ENCODE measurements at places on chromosomes 3 and 15.

DNA sequence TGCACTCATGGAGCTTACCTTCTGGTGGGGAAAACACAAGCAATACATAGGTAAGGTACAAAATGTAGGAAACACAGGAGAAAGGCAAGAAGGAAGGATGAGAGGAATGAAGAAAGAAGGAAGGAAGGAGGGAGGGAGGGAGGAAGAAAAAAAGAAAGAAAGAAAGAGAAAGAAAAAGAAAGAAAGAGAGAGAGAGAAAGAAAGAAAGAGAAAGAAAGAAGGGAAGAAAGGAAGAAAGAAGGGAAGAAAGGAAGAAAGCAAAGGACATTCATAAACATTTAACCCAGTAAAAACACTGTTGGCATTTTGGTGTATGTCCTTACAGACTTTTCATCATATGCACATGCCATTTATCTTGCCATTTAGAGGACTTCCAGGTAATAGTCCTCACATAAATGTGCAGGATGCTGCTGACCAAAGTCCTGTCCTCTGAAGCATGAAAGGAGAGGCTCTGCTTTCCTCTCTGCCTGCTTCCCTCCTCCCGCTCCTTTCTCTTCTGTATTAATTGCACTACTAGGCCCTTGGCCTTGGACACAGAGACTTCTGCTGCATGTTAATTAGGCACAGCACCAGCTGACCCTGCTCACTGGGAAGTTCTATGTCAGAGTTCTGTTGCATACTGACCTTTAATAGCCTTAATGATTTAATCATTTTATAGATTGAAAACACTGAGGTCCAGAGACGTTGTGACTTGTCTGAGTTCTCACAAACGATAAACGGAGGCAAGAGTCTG is 29.7 kb upstream of the NDUFB4 start:
- DNase-seq = no peak

- DNase-seq = no peak
Observed at GRCh38 chr15:25401501-25401900, 37.3 kb downstream of the UBE3A start.

DNA sequence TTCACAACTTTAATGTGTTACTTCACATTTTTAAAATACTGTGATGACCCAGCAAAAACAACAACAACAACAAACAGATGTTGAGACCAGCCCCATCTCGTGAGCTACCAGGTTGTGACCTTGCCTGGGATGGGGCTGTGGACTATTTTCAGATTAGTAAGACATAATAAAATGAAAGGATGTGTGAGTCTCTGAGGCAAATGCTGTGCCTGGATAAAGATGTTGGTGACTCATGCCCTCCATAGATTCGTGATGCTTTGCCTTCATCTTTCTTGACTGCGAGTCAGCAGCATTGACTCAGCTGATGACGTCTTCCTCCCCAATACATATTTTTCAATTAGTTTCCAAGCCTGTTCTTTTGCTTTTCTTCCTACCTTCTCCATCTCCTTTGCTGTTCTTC is 453.0 kb upstream of the CFAP20DC start:
- DNase-seq = peak; percentile 66

DNA sequence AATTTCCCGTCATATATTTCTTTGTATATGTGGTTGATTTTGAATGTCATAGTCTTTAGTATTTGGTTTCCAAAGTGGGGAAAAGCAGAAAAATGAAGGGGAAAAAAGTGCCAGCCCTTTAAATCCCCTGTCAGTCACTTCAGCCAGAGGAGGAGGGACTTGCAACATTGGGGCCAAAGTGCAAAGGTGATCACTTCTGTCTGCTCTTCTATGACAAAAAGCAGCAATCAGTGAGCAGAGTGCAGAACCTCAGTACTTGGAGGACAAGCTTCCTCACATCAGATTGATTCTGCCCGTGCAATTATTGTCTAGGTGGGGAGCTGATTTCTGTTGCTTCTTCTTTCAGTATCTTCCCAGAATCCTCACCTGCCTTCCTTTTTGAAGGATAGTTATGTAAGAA is 60.0 kb downstream of the STT3B start:
- no peak for DNase-seq

- no peak for DNase-seq
Observed at GRCh38 chr15:27993544-27993943, 105.6 kb downstream of the OCA2 start.

GRCh38 chr3:133943031-133943535 is 47.4 kb upstream of the RAB6B start:
- DNase-seq = no peak

GRCh38 chr3:25719321-25719720 is 54.6 kb upstream of the TOP2B start:
- DNase-seq = no peak

- DNase-seq = no peak
Observed at GRCh38 chr3:127777921-127778656, 44.2 kb downstream of the MGLL start.

- DNase-seq = no peak
Observed at GRCh38 chr3:185046164-185046515, 106.7 kb downstream of the C3orf70 start.

GRCh38 chr15:96171853-96172296 is 158.6 kb upstream of the NR2F2 start:
- no peak for DNase-seq

DNA sequence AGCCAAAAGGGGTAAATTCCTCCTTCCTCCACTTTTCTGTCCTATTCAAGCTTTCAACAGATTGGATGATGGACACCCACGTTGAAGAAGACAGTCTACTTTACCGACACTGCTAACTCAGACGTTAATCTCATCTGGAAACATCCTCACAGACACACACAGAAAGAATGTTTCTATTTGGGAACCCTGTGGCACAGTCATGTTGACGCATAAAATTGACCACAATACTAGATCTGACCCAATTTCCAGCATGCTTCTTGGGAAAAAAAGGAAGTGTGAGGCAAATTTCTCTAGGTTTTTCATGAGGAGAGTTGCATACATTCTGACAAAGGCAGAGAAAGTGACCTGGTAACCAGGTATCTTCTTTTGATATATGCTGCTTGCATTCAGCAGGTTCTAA is 594.1 kb downstream of the FGF12 start:
- no peak for DNase-seq

GRCh38 chr15:101348015-101348414 is 53.0 kb upstream of the SNRPA1 start:
- no peak for DNase-seq

- no peak for DNase-seq
Observed at GRCh38 chr3:42020684-42021307, 58.9 kb upstream of the ULK4 start.

GRCh38 chr3:190671658-190672057 is 157.8 kb downstream of the IL1RAP start:
- no peak for DNase-seq

DNA sequence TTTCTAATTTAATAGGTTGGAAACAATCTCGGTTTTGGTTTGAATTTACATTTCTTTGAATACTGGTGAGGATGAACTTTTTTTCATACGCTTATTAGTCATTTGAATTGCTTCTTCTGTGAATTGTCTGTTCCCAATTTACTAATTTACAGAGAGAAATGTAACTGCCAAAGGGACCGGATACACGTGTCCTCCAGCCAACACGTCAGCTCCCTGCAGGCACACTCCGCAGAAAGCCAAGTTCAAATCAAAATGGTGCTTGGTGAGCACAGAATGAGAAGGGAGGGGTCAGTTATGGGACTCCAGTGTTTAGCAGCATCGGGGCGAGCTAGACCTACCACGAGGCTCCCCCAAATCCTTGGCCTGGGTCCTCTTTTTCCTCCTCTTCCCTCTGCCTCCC is 10.8 kb upstream of the TSEN2 start:
- no peak for DNase-seq

GRCh38 chr3:129626744-129627349 is 20.4 kb upstream of the PLXND1 start:
- peak; percentile 42 for DNase-seq

GRCh38 chr15:79066391-79067071 is 24.0 kb downstream of the RASGRF1 start:
- no peak for DNase-seq

- DNase-seq = no peak
Observed at GRCh38 chr3:106880206-106880605, 497.0 kb upstream of the CCDC54 start.

DNA sequence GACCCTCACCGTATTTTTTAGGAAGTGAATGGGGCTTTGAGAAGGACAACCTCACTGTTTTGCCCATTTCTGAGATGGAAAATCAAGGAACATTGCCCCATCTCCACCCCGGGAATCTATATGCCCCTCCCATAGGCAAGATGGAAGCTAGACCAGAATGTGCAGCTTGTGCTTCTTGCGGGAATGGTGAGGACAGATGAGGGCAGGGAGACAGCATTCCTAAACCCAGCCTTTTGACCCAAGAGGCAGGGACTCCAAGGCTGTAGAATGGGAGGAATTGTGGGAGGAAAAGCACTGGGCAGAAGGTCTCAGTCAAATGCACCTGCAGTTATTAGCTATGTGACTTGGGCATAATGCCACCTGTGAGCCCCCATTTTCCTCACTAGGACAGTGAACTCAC is 66.9 kb downstream of the SMAD3 start:
- DNase-seq = no peak

GRCh38 chr3:143339451-143339850 is 219.9 kb downstream of the CHST2 start:
- no peak for DNase-seq

GRCh38 chr3:169002689-169003088 is 660.8 kb downstream of the MECOM start:
- DNase-seq = no peak

GRCh38 chr3:147730284-147730683 is 321.1 kb downstream of the ZIC1 start:
- DNase-seq = no peak

DNA sequence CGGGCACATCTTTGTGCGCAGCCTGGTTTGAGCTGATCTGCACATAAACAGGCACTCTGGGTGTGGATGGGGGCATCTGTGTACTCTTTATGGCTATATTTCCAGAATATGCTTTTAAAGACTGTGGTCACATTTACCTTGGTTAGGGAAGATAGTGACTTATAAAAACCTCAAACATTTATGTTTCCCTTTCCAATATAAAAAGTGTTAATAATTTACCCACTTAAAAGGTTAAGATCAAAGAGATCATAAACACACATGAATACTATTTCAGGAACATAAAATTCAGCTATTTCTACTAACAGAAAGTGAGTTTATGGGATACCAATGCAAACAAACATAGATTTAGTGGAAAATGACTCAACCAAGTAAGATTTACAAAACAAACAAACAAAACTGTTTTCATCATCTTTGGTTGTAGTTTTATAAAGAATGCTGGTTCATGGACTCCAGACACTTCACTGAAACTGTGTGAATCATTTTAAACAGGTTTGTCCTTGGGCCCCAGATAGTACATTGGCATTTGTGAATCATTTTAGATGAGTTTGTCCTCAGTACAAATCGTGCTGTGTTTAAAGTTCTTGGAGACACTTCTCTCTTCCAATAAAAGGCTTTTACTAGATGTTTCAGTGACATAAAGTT is 253.5 kb upstream of the CTDSPL start:
- no peak for DNase-seq

DNA sequence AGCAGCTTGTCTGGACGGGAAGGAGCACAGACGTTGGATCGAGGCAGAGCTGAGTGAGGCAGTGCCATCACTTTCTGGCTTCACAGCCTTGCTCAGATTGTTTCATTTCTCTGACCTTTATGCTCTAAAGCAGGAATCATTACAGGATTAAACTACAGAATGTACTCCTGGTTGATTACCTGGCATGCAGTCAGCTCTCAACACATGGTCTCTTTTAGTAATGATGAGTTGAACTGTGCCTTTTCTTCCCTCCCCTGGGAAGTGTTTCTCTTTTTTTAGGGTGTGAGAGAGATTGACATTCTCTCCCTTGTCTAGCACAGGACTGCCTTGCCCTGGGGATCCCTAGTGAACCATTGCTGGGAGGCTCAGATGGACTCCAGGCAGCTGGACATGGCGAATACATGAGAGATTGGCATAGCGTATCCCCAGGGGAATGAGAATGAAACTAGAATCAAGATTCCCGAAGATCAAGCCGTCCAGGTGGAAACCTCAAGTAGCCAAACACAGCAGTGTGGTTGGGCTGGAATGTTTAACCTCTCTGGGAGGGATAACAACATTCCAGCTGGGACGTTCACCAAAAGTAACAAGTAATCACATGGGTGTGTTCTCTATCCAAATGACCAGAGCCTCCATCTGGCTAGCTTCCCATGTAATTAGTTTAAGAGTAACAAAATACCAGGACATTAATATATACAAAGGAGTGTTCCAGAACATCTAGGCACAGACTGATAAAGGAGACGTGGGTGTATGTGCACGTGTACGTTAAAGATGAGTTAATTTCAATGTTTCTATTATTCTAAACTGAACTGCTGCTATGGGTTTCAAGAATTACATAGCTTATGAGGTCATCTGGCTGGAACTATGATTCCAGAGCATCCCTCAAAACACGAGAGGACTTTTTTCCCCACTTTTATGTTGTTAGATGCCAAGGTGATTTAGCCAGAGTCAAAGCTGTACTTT is 118.6 kb upstream of the NR2E3 start:
- no peak for DNase-seq

- DNase-seq = no peak
Observed at GRCh38 chr3:125045194-125045593, 10.6 kb downstream of the HEG1 start.

DNA sequence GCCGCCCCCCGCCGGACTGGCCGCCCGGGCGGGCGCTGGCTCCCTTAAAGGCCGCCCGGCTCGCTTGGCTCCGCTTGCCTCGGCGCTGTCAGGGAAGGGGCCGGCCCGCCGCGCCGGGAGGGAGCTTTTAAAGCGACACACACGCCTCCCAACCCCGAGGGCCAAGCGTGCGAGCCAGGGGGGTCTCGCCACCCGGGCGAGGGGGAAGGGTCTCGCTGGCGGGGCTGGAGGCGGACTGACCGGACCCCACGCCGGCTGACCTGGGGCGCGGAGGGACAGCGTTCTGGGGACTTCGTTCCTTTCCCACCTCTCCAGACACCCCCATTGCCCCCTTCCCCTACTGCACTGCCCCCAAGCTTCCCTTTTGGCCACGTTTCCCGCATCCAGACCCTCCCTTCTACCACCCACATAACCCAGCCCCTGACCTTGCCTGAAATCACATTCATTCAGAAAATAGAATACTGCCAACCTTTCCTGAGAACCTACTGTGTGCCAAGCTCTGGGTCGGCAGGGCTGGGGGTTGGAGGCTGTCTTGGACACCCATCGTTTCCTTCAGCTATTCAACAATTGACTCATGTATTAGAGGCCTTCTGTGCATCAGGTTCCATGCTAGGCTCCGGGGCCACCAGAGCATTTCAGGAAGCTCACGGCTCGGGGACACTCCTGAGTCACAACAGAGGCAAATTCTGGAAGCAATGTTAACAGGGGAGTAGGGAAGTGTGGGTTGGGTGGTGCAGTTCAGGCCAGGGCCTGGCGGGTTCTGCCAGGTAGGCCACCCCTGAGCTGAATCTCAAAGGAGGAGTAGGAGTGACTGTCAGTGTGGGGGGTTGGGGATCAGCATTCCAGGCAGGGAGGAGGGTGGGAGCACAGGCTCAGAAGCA is at the start of gene INSYN1:
INSYN1 (minus strand) TSS at position 102 of the 881 bp plus-strand sequence. CDS start 2,221 bp downstream, outside the sequence.
- DNase-seq = no peak

GRCh38 chr3:46517016-46517783 is 19.4 kb downstream of the RTP3 start:
- DNase-seq = no peak

DNA sequence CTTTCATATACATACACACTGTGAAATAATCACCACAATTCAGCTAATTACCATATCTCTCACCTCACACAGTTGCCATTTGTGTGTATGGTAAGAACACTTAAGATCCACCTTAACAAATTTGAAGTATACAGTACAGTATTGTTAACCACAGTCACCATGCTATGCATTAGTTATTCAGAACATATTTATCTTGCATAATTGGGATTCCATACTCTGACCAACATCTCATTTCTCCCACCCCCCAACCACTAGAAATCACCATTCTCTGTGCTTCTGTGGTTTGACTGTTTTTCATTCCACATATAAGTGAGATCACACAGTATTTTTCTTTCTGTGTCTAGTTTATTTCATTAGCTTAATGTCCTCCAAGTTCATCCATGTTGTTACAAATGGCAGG is 247.7 kb upstream of the CTNNB1 start:
- no peak for DNase-seq

All from T-helper 1 cell (primary cell).